ENCODE measurements at places on chromosomes 3 and 15.

DNA sequence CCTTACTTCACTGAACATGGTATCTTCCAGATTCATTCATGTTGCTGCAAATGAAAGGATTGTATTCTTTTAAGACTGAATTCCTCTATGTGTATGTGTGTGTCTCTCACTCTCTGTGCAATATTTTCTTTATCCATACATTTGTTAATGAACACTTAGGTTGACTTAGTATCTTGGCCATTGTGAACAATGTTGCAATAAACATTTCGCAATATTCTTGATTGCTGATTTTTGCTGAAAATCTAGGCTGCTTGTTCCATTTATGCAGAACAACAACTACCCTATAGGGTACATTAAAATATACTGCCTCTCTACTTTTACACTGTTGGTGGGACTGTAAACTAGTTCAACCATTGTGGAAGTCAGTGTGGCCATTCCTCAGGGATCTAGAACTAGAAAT is 732.4 kb downstream of the CADM2 start:
- H3K4me3 ChIP-seq, result no peak overlapping the region
- DNase-seq, result no peak
- no peaks in the 10 kb centered on the region for H3K4me1 ChIP-seq
- no peak overlapping the region for H3K27ac ChIP-seq
- H3K27me3 ChIP-seq, result no peaks in the 10 kb centered on the region
- H3K36me3 ChIP-seq, result no peaks in the 10 kb centered on the region

DNA sequence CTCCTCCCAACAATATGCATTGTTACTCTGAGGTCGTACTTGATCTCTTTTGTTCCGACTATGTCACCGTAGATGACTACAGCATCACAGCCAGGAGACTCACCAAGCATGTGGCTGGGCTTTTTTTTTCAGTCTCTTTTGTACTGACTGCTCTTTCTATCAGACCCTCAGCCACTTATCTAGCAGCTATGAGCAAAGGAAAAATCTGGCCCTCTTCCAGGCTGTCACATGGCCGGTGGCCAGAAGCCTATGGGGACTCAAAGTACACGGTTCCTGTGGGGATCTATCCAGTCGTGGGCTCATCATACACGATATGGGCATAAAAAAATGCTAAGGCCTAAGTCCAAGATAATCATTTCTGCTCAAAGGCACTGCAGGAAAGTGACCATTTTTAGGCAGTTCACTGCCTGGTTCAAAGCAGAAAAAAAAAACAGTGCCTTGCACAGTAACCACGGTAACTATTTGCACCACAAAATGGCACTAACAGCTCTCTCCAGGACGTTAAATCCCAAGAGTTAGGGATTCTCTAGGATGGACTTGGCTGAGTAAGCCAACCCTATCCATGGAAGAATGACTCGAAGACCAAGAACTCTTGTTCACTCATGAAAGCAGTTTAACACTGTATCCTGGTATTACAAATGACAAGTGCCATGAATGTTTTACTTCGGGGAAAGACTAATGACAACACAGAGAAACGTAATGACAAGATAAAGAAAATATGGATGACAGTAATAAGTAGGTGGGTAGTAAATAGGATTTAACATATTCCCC is 50.3 kb downstream of the SHQ1 start:
- H3K36me3 ChIP-seq, result no peaks in the 10 kb centered on the region
- H3K4me3 ChIP-seq, result no peak overlapping the region
- H3K27ac ChIP-seq, result no peak overlapping the region
- no peak for DNase-seq
- H3K27me3 ChIP-seq, result no peaks in the 10 kb centered on the region

DNA sequence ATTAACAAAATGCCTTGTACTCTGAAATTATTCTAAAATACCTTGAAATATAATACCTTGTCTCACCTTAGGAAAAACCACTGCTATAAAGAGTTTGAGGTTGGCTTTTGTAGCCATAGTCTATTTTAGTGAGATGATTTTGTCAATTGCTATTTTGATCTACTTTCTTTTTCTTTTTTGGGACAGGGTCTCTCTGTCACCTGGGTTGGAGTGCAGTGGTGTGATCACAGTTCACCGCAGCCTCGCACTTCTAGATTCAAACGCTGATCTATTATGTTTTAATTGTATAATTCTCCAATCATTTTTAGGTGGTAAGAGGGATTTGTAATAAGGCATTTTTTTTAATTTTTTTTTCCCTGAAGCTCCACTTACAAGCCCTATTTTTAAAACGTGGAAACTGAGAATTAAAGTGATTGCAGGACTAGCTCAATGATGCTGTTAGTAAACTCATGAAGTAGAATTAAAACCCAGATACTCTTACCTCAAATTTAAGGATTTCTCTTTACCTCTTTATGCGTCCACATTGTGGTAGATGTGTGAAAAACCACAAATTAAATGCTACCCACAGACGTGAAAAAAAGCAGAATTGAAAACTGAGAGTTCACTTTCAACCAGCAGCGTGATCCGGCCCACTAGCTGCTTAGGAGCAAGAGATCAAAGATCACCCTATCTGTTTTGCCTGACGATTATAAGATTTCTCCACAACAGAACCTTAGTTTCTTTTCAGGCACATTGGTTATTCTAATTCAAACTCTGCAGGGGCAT is 384.2 kb downstream of the CGGBP1 start:
- no peak overlapping the region for H3K27ac ChIP-seq
- H3K36me3 ChIP-seq, result no peaks in the 10 kb centered on the region
- no peak overlapping the region for H3K4me3 ChIP-seq
- no peak for DNase-seq

- H3K4me1 ChIP-seq, result no peaks in the 10 kb centered on the region
- no peak for DNase-seq
- H3K36me3 ChIP-seq, result no peaks in the 10 kb centered on the region
- no peak overlapping the region for H3K27ac ChIP-seq
- H3K4me3 ChIP-seq, result no peak overlapping the region
- H3K27me3 ChIP-seq, result peaks cover 3% of the 10 kb centered on the region
Measured at GRCh38 chr15:89731275-89731674, 19.8 kb downstream of the MESP1 start.

- peaks cover 4% of the 10 kb centered on the region for H3K27me3 ChIP-seq
- DNase-seq, result no peak
- H3K27ac ChIP-seq, result no peak overlapping the region
- H3K36me3 ChIP-seq, result no peaks in the 10 kb centered on the region
- H3K4me1 ChIP-seq, result no peaks in the 10 kb centered on the region
Measured at GRCh38 chr15:77693576-77693975, 60.9 kb upstream of the LINGO1 start.

DNA sequence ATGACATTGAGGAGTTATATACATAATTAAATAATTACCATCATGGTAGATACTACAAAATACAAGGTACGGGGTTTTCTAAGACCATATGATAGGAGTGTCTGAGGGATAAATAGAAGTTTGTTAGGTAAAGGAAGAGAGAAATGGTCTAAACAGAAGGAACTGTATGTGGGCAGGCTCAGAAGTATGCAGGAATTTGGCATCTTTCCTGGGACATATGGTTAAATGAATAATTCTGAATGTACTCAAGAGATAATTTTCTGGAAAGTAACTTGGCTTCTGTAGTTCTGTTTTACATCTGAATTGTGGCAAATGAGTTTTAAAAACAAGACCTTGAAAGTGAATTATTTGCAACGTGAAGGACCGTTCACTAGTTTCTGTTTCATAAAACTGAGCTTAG is 17.5 kb downstream of the LMCD1 start:
- peaks cover 2% of the 10 kb centered on the region for H3K4me1 ChIP-seq
- no peak overlapping the region for H3K4me3 ChIP-seq
- H3K36me3 ChIP-seq, result no peaks in the 10 kb centered on the region
- H3K27me3 ChIP-seq, result no peaks in the 10 kb centered on the region

DNA sequence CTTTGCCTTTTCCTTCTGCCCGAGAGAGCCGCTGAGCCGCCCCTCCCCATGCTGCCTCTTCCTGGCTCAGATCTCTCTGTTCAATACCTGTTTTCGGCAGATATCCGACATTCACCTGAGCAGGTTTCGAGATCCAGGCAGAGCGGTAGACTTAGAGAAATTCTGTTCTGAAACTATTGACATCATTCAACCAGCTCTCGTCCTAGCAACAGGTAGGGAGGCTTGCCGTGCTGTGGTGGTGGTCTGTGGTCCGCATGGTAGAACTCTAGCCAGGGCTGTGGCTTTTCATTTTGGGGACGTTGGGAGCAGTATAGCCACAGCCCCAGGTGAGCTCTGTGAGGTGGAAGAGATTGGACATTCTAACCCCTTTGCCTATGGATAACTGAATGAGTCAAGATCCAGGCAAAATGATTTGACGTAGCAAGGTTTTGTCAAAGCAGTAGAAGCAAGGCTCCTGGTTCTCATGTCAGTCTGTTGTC is 810 bp downstream of the TMEM62 start:
- H3K27me3 ChIP-seq, result no peaks in the 10 kb centered on the region
- peaks cover 29% of the 10 kb centered on the region for H3K36me3 ChIP-seq
- peak overlapping the region; percentile 78 for H3K27ac ChIP-seq
- DNase-seq, result no peak
- peak overlapping the region; percentile 92 for H3K4me3 ChIP-seq

GRCh38 chr15:77027111-77027696 is 32.3 kb downstream of the PSTPIP1 start:
- peaks cover 1% of the 10 kb centered on the region for H3K4me1 ChIP-seq
- no peak for DNase-seq
- no peaks in the 10 kb centered on the region for H3K27me3 ChIP-seq
- H3K36me3 ChIP-seq, result peaks cover 58% of the 10 kb centered on the region
- H3K4me3 ChIP-seq, result no peak overlapping the region
- H3K27ac ChIP-seq, result no peak overlapping the region

DNA sequence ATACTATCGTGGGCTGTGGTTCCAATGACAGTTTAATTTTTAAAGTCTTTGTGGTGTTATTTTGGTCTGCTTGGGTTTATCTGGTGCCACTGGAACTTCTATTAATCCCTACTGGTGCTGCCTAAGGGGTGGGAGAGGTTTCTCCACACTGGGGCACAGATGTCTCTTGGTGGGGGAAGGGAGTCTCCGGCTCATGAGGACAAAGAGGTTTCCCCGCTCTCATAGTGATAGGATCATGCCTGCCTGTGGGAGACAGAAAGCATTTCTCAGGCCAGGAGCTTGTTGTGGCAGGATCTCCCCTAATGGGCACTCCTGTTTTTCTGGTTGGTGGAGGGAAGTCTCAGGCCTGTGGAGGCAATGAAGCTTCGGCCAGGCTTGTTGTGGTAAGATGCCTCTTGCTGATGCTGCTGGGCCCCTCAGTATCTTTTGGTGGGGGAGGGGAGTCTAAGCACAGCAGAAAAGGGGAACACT is 84.3 kb upstream of the THRB start:
- DNase-seq, result no peak
- no peaks in the 10 kb centered on the region for H3K27me3 ChIP-seq
- no peak overlapping the region for H3K27ac ChIP-seq
- H3K4me1 ChIP-seq, result no peaks in the 10 kb centered on the region
- no peak overlapping the region for H3K4me3 ChIP-seq

DNA sequence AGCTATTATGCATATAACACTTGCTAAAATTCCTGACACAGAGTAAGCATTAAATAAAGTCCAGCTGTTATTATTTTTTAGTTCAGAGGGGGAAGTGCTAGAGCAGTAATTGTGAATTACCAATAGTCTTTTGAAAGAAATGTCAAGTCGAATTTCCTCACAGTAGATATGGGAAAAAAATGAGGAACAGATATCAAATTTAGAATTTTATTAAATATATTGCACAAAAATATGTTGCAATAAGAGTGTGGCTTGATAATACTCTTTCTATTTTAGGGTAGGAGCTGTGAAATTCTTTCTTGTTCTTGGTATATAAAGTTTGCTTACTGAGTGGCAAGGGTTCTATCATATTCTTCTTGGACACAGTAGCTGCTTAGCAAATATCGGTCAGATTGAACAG is 181.3 kb downstream of the NFKBIZ start:
- H3K27ac ChIP-seq, result no peak overlapping the region
- H3K4me1 ChIP-seq, result no peaks in the 10 kb centered on the region
- H3K27me3 ChIP-seq, result no peaks in the 10 kb centered on the region
- no peak for DNase-seq
- no peaks in the 10 kb centered on the region for H3K36me3 ChIP-seq

DNA sequence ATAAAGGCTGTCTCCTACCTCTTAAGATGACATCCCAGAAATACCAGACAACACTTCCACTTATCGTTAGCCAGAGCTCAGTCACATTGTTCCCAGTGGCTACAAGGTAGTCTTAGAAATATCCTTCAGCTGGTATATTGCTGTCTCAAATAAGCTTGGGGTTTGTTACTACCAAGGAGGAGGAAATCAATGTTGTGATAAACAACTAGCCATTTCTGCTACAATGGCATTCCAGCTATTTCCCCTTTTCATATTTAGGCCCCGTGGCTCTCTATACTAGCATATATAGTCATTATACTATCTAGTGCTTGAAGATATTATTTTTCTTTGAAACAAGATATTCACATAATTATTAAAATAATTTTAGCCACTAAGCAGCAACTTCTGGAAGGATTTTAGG is 56.5 kb downstream of the VPS8 start:
- peaks cover 70% of the 10 kb centered on the region for H3K36me3 ChIP-seq
- no peaks in the 10 kb centered on the region for H3K4me1 ChIP-seq
- H3K4me3 ChIP-seq, result no peak overlapping the region
- H3K27ac ChIP-seq, result no peak overlapping the region

DNA sequence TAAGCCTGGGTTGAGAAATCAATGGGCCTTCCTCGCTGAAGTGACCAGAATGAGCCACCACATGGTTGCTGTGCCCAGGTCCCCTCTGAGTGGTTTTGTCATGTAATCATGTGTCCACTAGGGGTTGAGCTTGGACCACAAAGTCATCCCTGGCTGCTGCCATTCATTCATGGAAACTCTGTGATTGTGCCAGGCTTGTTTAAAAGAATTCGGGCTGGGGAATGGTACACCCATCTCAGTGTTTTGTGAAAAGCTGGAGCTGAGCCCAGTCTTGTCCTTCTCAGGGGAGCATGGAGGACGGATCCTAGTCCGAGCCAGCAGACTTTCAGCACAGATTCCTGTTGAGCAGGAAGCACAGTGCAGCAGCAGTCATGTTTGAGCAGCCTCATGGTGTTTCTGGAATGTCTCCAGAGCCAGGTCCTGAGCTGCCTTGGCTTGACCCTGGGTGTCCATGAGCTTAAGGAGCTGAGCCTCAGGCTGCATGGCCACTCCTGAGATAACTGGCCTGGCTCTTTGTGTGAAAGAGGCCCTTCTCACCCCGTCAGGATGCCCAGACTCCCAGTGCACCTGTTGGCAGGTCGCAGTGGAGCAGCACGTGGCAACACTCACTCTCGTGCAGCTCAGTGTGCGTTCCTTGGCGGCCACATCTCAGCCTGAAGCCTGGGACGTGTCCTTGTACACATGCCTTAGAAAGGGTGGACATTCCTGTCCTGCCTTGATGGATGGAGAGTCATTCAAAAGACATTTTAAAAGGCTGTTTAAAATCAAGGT is 260.3 kb upstream of the TPM1 start:
- H3K4me3 ChIP-seq, result no peak overlapping the region
- no peaks in the 10 kb centered on the region for H3K36me3 ChIP-seq
- no peaks in the 10 kb centered on the region for H3K27me3 ChIP-seq

GRCh38 chr15:49438962-49439631 is 16.1 kb downstream of the FGF7 start:
- no peaks in the 10 kb centered on the region for H3K4me1 ChIP-seq
- H3K4me3 ChIP-seq, result no peak overlapping the region
- no peaks in the 10 kb centered on the region for H3K27me3 ChIP-seq
- no peaks in the 10 kb centered on the region for H3K36me3 ChIP-seq
- DNase-seq, result no peak
- H3K27ac ChIP-seq, result no peak overlapping the region

GRCh38 chr3:142958707-142959106 is 4.8 kb downstream of the PAQR9 start:
- H3K27me3 ChIP-seq, result peaks cover 61% of the 10 kb centered on the region
- H3K27ac ChIP-seq, result no peak overlapping the region
- H3K4me3 ChIP-seq, result no peak overlapping the region
- H3K36me3 ChIP-seq, result no peaks in the 10 kb centered on the region

Data from CD4-positive, CD25-positive, alpha-beta regulatory T cell (primary cell).